ENCODE measurements at places on chromosomes 1 and 21.

DNA sequence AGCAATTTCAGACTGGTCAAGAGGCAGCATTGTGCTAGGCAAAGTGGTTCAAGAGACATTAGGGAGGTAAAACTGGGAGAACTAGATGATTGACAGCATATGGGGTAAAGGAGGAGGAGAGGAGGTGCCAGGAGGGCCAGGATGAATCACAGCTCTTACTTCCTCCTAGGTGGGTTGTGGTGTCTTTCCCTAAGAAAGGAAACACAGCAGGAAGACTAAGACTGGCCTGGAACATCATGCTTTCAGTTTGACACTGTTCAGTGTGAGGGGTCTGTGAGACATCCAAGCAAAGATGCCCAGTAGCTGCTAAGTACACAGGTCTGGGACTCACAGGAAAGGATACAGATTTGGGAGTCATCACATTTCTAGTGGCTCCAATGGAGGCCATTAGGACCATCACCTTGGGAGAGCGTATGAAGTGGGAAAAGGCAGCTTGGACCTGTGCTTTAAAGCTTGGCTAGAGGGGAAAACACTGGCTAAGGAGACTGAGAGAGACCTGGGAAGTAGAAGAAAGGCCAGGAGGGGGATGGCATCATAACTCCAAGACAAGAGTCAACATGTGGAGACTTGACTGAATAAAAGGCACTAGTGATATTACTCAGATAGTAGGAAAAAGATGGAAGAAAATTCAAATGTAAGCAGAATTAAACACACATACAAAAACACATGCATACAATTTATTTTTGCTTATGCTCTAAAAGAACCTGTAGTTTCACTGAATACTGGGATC is 17.3 kb downstream of the CD58 start:
- DNase-seq = no peak

GRCh38 chr1:88935522-88936222 is 44.3 kb upstream of the GTF2B start:
- no peak for DNase-seq

DNA sequence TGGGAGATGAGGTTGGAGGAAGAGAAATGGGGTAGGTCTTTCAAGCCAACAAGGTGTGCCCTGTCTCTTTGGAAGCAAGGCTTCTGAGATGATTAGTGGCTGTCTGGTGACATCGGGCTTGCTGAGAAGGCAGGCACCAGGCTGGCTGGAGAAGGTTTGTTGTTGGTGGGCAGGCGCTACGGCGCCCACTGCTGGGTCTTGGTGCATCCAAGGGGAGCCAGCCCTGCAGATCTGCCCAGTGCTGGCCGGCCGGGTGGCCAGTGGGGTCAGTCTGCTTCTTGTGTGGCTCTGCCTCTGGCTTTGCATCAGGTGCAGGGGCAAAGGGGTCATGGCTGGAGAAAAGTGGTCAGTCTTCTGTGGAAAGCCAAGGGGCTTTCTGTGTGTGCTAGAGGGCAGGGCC is 126.2 kb downstream of the TLR5 start:
- no peak for DNase-seq

- DNase-seq = peak; percentile 2
Measured at GRCh38 chr1:198771563-198772153, 132.8 kb downstream of the PTPRC start.

- no peak for DNase-seq
Measured at GRCh38 chr21:37119421-37120218, 46.6 kb downstream of the TTC3 start.

- DNase-seq = no peak
Measured at GRCh38 chr21:42448686-42449085, 45.0 kb downstream of the UBASH3A start.

DNA sequence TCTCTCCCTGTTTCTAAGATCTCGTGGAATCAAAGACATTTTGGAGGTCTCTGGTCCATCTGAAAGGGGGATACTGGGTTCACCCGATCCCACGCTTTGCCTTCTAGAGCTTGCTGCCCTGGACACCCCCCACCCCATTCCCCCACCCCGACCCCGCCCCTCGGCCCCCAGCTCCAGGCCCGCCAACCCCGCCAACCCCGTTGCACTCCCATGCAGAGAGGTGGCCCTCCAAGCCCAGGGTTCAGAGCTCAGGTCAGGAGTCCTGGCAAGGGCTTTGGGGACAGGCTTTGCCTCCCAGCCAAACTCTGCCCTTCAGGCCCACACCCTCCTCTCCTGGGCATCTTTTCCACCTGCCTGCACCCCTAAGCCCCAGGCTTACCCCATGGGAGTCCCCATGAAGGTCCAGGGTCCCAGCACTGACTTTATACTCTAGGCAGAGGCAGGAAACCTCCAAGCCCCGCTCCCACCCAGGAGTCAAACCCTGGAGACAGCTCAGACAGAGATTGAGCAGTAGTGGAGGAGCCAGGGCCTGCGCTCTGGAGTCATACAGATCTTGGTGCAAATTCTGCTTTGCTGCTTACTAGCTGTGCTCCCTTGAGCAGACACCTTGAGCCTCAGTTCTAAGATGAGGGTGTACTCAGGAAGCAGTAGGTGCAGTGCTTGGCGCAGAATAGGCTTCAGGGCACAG is 155.9 kb downstream of the FOXD2 start:
- no peak for DNase-seq

GRCh38 chr1:227944090-227944930 is 3.4 kb downstream of the WNT9A start:
- DNase-seq = no peak

GRCh38 chr1:185853739-185854138 is 119.5 kb downstream of the HMCN1 start:
- no peak for DNase-seq

DNA sequence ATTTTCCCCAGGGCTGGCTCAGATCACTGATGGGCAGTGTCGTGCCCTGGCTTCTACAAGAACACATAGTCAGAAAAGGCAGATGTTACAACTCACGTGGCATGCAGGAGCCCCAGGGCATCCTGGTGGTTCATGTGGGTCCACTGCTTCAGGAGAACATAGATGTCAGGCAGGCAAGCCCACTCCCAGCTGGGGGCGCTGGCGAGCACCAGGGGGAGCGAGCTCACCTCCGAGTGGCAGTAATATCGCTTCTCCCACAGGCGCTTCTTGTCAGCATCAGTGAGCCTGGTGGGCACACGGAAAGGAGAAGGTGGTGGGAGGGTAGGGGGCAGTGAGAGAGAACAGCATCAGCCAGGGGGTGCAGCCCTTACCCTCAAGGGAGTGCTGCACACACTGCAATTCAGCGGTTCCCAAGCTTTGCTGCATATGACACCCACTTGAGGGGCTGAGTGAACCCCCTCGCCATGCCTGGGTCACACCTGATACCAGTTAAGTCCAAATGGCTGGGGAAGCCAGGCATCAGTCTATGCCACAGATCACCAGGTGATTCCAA is 34.3 kb upstream of the PPP1R15B start:
- DNase-seq = no peak

GRCh38 chr1:228429007-228429406 is 12.3 kb upstream of the TRIM17 start:
- DNase-seq = no peak

DNA sequence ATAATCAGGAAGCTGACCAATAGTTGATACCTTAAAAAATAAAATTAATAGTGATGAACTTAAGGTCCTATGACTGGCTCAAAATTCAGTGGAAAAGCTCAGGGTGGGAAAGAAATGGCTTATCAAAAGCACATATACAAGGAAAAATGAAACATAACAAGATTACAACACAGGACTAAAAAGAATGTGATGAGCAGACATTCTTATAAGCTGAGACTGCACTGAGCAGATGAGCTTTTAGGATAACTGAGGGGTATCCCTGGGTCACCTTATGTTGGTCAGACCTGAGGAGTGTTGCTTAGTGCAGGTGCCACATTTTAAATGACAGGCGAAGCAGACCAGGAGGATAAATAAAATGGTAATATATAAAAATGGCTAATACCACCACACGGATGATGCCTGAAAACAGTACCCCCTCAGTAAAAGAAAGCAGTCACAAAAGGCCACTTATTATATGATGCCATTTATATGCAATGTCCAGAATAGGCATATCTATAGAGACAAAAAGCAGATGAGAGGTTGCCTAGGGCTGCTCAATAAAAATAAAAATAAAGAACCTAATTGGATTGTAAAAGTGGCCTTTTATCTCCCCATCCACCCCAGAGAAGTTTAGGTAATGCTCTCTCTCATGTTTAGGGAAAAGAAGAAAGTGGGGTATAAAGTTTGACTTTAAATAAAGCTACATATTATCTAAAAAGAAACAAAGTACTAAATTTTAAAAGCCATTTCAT is 163.9 kb downstream of the SLC45A1 start:
- DNase-seq = no peak

DNA sequence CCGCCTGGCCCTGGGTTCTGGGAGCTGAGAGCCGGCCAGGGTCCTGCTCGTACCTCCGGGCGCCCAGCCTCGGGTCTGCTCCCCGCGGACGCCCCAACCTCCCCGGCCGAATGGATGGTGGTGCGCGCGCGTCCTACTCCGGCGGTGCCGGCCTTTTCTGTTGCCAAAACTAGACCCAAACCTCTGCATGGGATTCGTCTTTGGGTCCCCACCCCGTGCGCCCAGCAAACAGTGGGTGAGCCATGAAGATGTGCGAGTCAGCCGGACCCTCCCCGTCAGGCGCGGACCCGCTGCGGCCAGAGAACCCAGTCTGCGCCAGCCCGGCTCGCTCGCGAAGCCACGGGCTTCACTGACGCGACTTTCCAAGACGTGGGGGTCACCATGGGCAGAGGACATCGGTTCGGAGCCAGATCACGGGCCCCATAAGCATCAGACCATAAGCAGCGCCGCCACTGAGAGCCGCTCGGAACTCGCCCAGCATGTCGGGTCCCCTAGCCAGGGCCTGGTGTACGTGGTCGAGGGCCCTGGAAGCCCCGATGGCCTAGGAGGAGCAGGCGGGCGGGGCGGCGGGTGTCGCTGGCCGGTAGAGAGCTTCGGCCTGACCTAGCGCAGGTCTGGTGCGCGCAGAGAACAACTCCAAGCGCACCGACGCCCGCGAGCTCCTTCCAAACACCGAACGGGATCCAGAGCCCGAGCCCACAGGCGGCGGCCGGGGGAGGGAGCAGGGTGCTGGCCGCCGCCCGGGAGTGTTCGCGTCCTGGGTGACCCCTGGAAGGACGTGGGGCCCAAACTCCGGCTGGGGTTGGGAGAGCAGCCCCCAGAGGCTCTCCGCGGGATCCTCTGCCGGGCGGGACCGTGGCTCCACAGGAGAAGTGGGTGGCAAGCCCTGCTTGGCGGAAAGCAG is 1.0 kb upstream of the TP73 start:
- DNase-seq = no peak

GRCh38 chr1:176450526-176450925 is 12.4 kb upstream of the PAPPA2 start:
- DNase-seq = no peak

- DNase-seq = no peak
Measured at GRCh38 chr1:247936415-247936814, 11.7 kb downstream of the OR2AJ1 start.

GRCh38 chr1:151513626-151514121 is 2.5 kb downstream of the CGN start:
- DNase-seq = no peak

- DNase-seq = no peak
Measured at GRCh38 chr1:7553042-7553690, 217.9 kb upstream of the VAMP3 start.

DNA sequence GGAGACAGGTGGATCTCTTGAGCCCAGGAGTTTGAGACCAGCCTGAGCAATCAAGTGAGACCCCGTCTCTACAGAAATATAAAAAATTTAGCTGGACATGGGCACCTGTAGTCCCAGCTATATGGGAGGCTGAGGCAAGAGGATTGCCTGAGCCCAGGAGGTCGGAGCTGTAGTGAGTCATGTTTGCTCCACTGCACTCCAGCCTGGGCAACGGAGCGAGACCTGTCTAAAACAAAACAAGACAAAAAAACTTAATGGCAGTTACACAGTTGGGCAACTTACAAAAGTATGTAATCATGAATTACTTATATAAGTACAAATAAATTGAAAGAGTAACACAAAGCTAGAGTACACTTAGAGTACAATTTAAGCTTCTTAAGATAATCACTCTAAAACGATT is 25.2 kb downstream of the RC3H1 start:
- DNase-seq = no peak

DNA sequence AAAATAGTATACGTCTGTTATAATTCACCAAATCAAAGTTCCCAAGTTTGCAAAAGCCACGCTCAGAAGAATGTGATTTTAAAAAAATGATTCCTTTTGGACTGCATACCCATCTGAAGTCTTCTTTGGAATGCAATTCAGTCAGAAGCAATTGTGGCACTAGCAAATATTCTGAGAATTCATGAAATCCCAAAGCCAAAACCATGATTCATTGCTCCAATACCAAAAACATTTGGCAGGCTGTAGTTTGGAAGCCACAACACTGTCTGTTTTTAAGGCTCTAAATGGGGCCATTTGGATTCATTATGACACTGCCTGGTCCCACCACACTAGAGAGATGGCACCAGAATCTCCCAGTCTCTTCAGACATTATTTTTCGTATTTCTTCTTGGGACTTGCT is 21.8 kb upstream of the LRRC53 start:
- no peak for DNase-seq

DNA sequence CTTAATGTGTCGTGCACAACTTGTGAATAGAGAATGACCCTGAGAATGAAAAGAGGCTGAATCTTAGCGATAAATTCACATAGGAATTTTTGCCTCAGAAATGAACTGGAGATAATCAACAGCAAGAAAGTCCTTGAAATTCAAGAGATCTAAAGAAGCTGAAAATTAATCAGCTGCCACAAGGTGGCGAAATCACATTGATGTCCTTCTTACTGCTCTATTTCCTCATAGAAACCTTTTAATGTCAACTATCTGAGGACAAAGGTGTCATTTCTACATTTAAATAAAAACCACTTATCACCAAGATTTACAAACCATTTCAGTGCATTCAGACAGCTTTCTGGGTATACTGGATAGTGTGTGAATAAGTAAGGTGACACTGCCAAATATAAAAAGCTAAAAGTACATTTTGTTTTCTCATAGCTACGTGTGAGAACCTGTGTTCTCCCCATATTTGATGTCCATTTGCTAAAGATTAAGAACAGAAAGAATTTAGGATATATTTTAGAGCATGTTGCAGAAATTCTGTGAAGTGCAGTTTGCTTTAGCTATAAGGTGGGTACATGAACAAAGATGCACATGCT is 485.3 kb upstream of the PTBP2 start:
- peak; percentile 57 for DNase-seq

GRCh38 chr21:46617267-46618051 is 12.6 kb upstream of the S100B start:
- DNase-seq = no peak

GRCh38 chr1:161970633-161971032 is 53.0 kb downstream of the OLFML2B start:
- no peak for DNase-seq

DNA sequence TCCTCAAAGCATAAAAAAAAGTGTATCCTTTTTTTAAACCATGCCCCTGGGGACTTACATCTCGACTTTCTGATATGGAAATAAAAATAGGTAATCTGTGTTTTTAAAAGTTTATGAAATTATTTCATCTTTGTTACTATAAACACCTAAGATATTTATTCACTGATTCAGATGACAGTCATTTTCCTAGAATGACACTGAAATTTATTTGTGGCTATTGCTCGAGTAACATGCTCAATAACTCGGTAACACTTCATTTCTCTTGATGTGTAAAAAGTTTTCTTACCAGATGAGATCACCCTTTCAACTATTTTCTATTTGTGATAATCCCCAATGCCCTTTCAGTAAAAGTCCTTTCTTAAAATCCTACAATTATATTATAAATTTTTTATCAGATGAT is 495.8 kb downstream of the TTLL7 start:
- no peak for DNase-seq
